Stimulated activated naive B cell treated with anti-CD40 and anti-IgM and Interleukin-4, amounts not matched to agents 10 μg/mL and 1 μg/mL and 100 μg/mL, for 72 hours (primary cell): ENCODE measurements at places on chromosomes 1 and 21.
A peak's percentile ranks its signal among the peaks of the same experiment; 100 is the strongest.

GRCh38 chr1:203521074-203521794 lies 27.3 kb downstream of the OPTC start:
- no peaks in the 10 kb centered on the region for H3K4me1 ChIP-seq
- no peak overlapping the region for H3K4me3 ChIP-seq
- no peak for DNase-seq
- H3K27me3 ChIP-seq = no peaks in the 10 kb centered on the region
- H3K36me3 ChIP-seq = no peaks in the 10 kb centered on the region

GRCh38 chr1:62514746-62515423 lies 78.0 kb downstream of the USP1 start:
- H3K36me3 ChIP-seq = peaks cover 18% of the 10 kb centered on the region
- no peaks in the 10 kb centered on the region for H3K27me3 ChIP-seq

DNA sequence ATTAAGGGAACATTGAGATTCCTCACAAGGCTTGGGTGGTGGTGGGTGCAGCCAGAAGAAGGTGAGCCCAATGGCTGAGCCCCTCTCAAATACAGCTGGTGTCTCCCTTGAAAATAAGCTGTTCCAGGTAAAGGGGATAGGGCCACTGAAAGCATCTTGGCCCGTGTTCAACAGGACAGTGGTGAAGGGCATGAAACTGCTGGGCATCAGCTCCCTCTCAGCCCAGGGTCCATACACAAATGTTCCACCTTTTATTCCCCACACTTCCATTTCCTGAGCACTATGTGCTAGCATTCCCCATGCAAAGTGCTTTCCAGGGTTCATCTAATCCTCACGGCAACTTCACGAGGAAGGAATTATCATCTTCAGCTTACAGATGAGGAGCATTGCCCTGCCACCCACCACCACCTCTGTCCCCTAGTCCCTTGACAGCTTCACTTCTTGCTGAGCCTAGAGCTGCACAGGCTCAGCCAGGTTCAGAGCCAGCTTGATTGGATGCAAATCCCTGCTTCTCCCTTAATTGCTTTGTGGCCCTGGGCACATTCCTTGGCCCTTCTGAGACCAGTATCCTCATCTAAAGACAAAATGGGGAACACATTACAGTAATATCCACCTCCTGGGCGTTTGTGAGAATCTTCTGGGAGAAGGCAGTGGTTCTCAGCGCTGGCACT lies 9.6 kb downstream of the TAGLN2 start:
- H3K4me1 ChIP-seq = peaks cover 55% of the 10 kb centered on the region
- no peak for DNase-seq
- H3K27me3 ChIP-seq = no peaks in the 10 kb centered on the region
- peak overlapping the region; percentile 49 for H3K27ac ChIP-seq
- peaks cover 34% of the 10 kb centered on the region for H3K36me3 ChIP-seq

GRCh38 chr21:38039841-38040240 lies 123.6 kb upstream of the KCNJ6 start:
- no peak overlapping the region for H3K27ac ChIP-seq
- H3K4me3 ChIP-seq = no peak overlapping the region
- H3K4me1 ChIP-seq = no peaks in the 10 kb centered on the region
- no peaks in the 10 kb centered on the region for H3K36me3 ChIP-seq
- peaks cover 6% of the 10 kb centered on the region for H3K27me3 ChIP-seq

DNA sequence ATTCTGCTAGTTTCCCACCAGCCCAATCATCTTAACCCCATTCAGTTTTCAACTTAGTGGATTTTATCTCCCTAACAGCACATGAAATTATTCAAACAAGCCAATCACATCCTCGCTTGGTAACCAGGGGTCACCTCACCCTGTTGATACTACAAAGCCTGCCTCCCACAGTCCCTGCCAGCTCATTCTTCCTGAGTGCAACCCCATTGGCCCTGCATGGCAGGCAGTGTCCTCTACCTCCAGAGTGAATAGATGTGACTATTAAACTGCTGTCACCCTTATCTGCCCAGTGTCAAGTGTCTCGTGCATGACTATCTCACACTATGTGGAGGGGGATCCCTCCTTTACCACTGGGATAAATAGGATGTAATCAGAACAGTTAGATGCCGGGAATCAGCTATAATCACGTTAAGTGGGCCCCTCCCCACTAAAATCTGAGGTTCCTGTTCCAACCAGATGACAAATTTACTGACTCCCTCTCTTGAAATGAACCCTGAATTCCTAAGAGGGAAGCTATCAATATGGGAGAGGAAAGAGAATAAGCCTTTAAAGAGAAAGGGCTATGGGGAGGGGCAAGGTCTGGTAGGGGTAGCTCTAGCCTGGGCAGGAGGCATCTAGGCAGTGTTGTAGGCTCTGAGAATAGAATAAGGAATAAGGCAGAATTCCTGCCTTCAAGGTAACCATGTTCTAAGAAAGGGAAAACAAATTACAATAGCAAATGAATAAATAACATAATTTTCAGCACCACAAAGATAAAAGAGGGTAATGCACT lies 155.9 kb downstream of the SLC30A10 start:
- H3K4me1 ChIP-seq = peaks cover 13% of the 10 kb centered on the region
- H3K27me3 ChIP-seq = peaks cover 7% of the 10 kb centered on the region
- no peaks in the 10 kb centered on the region for H3K36me3 ChIP-seq
- no peak overlapping the region for H3K4me3 ChIP-seq
- H3K27ac ChIP-seq = no peak overlapping the region
- no peak for DNase-seq

- peak overlapping the region; percentile 1 for H3K4me3 ChIP-seq
- H3K36me3 ChIP-seq = no peaks in the 10 kb centered on the region
- H3K27me3 ChIP-seq = no peaks in the 10 kb centered on the region
- H3K27ac ChIP-seq = peak overlapping the region; percentile 26
These were observed 102.7 kb upstream of the DPH5 start for GRCh38 chr1:101128211-101128727.

DNA sequence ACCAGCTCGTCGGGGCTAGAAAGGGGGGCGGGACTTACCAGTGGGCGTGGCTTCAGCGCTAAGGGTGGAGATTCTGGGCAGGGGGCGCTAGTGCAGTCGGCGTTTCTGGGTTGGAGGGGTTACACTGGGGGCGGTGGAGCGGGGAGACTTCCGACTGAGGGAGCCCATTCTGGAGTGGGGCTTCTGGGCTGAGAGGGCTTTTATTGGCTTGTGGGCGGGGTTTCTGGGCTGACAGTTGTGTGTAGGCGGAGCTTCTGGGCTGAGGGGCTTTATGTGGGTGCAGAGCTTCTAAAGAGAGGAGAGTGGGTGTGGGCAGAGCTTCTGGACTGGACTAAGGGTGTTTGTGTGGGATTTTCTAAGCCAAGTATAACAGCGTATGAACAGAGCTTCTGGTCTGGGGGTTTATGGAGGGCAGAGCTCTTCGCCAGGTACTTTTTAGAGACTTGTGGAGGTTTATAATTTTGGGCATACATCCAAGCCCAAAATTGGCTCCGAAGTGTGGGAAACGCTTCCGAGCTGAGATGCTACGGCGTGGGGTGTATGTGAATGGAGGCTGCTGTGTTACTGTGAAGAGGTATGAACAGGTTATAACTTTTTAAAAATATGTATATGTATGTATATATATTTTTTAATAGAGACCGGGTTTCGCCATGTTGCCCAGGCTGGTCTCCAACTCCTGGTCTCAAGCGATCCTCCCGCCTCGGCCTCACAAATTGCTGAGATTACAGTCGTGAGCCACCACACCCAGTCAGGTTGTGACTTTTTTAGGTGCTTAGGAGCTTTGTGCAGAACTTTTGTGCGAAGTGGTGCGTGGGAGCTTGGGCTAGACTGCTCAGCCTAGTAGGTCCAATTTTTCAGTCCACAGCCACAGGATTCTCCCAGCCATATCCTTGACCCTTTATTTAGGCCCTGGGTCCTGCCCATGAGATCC lies 825 bp downstream of the TMEM39B start:
- peaks cover 15% of the 10 kb centered on the region for H3K36me3 ChIP-seq
- H3K27me3 ChIP-seq = no peaks in the 10 kb centered on the region
- H3K4me3 ChIP-seq = peak overlapping the region; percentile 97
- H3K4me1 ChIP-seq = peaks cover 39% of the 10 kb centered on the region
- H3K27ac ChIP-seq = peak overlapping the region; percentile 98
- no peak for DNase-seq

- no peak for DNase-seq
- H3K4me3 ChIP-seq = no peak overlapping the region
- H3K27ac ChIP-seq = no peak overlapping the region
These were observed 22.0 kb upstream of the GRIK3 start for GRCh38 chr1:37056325-37056724.

DNA sequence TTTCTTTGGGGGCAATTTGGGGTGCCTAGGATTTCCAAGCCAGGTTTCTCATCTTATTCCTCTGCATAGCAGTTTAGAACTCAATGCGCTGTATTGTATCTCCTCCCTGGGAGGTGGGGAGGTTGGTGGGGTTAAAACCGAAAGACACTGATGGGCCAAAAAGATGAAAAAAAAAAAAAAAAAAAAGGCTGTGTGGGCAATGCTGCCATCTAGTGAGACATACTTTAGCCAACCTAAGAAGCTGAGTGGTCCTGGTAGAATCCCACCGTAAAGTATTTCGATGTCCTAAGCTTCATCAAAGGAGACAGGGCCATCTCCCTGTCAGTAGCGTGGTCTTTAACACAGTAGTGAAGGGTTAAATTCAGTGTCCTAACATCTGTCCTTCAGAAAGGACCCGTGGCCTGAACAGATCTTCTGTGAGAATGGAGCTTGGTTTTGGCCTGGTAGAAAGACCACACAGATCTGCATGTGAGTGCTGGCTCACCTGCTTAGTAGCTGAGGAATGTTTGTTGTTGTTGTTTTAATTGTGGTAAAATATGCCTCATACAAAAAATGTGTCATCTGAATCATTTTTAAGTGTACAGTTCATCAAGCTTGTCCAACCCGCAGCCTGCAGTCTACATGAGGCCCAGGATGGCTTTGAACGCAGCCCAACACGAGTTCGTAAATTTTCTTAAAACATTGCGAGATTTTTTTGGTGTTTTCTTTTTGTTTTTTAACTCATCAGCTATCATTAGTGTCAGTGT lies 226.2 kb downstream of the KIF26B start:
- H3K27ac ChIP-seq = no peak overlapping the region
- H3K36me3 ChIP-seq = no peaks in the 10 kb centered on the region
- H3K27me3 ChIP-seq = peaks cover 5% of the 10 kb centered on the region
- H3K4me1 ChIP-seq = no peaks in the 10 kb centered on the region
- no peak overlapping the region for H3K4me3 ChIP-seq
